Stimulated activated CD8-positive, alpha-beta memory T cell treated with anti-CD3 and anti-CD28 coated beads, Interleukin-2, amount 100 ng/mL, for 1 hour (primary cell): ENCODE measurements at places on chromosomes 16 and 17.

GRCh38 chr17:57113011-57113410 lies 28.0 kb downstream of the AKAP1 start:
- no peak for DNase-seq

DNA sequence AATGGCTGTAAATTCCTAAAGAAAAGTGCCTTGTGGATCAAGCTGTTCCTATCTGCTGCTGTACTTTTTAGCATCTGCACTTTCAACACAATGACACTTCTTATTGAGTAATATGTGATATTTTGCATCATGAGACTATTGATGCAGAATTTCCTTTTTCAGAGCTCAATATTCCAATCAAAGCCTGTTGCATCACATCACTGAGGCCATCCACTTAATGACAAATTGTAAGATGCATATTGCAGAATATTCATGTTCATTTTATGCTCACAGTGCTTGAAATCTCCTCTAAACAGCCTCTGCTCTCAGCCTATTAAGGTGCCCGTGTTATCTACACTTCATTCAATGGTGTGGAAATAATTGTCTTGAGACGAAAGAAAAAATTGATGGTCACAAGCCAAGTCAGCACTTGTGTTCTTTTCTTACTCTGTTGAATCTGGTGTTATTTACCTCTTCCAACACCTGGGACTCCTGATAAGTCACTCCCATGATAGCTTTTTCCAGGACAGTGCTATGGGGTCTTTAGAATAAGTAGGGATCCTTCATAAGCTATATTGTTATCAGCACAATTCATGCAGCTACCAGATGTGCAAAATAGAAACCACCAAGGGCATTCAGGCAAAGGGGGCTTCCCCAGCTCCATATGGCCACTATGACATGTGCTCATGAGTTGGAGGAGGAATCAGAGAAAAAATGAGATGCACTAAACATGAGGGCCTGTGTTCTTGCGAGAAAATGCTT lies 9.3 kb upstream of the SKAP1 start:
- DNase-seq, result no peak

DNA sequence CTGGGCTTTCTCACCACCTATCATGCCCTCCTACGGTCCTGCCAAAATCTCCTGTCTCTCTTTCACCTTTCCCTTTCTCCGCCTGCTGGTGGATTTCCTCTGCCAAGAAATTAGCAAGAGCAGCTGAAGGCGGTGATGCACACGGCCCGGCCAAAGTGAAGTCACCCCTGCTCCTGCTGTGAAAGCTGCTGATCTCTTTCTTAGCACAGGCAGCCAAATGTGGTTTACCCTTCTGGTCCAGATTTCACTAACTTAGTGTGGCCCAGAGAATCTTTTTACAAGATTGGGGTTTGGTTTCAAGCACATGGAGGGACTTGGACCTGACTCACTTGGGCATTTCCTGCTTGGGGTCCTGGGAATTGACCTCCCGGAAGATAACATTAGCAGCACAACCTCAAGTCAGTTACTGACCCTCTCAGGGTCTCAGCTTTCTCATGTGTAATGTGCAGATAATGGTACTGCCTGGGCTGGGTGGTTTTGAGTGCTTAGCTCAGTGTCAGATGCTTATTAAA lies 155.7 kb downstream of the SOCS1 start:
- no peak for DNase-seq

DNA sequence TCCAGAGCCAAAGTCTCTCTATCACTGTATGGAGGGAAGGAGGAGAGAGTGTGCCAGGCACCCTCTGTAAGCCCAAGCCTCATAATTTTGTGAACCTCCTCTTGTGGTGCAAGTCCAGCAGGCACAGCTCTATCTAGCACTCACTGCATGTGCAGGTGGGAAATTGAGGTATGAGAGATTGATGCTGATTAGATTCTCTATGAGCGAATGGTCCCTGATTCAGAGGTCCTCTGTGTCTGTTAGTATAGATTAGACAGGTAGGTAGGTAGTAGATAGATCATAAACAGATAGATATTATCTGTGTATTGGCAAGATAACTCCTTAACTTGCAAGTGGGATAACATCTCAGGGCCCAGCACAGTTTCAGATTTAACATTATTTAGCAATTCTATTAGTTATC lies 209.5 kb downstream of the CNTNAP4 start:
- DNase-seq, result no peak

- DNase-seq, result no peak
Measured at GRCh38 chr16:20969386-20969785, 68.8 kb downstream of the LYRM1 start.

DNA sequence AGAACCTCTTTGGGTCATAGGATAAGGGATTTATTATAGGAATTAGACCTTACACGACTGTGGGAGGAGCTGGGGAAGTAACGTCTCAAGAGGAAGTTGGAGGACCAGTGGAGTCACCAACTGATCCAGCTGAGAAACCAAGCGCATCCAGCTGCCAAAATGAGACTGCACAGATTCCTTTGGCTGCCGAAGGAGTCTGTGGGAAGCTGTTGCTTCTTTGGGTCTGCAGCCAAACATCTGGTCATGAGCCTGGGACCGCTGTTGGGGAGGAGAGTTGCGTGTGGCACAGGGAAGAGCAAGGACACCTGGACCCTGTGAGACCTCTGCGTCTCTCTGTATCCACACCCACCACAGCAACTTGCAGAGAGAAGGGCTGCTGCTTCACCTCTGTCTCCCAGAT lies 2.4 kb upstream of the NACA2 start:
- no peak for DNase-seq

DNA sequence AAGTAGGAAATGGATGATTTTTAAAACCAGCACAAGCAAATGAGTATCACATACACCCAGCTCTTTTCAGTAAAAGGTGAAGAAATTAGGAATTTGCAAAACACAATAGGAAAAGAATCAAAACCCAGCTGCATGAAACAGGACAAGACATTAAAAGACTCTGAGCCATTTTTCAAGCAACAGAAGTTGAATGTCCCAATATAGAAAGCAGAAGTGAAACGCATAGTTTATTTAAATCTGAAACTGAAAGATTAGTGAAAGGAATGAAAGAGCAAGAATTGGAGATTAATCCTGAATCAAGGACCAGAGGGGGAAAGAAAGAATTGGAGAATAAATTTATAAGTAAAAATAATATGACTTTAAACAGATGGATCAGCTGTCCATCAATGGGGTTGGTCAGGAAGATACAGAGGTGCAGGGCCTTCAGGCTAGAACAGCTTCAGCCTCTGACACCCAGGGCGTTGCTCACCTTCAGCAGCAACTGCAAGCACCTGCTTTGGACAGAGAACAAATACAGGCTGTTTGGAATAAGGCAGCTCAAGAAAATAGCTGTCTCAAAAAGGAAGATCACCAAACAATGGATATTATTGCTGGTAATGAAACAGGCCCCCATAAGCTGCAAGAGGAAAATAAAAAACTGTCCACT lies 3.9 kb upstream of the ARHGAP17 start:
- no peak for DNase-seq

GRCh38 chr16:23587726-23588125 lies 8.4 kb downstream of the NDUFAB1 start:
- no peak for DNase-seq

DNA sequence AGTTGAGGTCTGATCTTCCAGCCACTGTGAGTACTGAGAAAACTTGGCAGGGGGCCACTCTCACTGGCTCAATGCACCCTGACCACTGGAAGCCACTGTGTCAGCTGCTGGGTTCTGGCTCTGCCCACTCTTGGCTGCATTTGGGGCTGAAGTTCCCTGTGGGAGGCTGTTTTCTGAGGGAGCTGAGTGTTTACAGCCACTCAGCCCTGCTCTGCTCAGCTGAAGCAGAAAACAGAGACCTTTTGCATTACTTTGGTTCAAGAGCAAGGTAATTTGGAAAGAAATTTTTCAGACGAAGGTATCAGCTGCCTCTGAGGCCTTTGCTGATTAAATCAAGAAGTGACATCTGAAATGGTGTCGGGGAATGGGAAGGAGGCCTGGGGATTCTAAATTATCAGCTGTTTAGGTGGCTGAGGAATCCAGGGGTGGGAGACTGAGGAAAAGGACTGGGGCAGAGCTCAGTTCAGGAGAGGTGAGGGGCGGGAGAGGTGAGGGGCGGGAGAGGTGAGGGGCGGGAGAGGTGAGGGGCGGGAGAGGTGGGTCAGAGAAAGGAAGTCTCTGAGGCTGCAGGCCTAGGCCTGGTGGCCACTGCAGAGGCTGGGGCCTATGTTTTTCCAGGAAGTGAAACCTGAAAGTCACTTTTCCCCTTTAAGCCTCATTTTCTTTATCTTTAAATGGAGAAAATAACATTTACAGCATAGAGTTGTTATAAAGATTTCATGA lies at the start of gene ACSM5:
Gene ACSM5, plus strand, starts transcription at position 137 of the 723 bp plus-strand sequence. CDS start 1,951 bp downstream, outside the sequence.
- DNase-seq, result no peak

DNA sequence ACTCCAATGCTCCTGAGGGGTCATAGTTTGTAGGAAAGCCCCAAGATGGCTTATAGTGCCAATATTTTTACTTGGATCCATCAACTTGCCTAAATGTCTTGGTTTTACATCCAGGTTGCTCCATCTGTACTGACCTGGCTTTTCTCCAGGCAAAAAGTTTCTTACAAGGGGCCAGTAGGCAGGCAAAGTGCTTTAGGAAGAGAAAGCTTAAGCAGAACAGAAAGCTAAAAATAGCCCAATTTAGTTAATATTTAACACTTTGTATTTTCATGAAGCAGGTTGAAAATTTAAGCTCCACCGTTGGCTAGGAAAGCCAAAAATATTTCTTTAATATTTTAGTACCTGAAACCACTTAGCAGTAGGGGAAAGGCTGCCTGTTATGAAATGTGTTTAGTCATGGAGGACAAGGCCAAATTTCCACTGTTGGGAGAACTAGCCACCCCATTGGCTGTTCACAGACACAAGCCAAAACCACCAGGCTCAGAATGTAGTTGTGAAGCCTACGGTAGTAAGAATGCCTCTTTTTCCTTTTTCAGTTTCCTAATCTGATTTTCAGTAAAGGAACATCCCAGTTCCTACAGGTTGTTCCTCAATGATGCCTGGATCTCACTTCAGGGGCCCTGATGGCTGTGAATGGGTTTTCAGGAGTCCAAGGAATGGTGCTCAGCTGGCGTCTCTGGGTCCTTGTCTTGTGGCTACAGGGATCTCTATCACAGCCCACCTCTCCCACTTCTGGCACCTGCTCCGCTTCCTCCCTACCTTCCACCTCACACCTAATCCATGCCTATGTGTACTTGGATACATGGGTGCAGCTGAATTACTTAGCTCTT lies 324.8 kb downstream of the PMP22 start:
- no peak for DNase-seq

- DNase-seq, result no peak
Measured at GRCh38 chr16:68362262-68362913, 51.6 kb downstream of the PRMT7 start.

DNA sequence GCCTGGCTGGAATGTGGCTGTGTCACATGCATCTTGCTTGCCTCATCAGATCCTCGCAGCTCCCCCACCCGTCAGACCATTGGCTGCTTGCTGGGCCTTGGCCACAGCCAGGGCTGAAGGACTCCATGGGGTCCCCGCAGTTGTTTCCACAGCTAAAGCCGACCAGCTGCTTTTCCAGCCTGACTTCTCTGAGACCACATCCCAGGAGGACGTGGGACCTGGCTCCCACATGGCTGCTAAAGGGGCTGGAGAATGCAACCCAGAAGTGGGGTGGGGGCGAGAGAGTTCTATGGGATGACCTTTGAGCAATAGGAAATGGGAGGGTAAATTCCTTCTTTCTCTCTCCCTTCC lies 193.8 kb downstream of the RAB11FIP4 start:
- no peak for DNase-seq

DNA sequence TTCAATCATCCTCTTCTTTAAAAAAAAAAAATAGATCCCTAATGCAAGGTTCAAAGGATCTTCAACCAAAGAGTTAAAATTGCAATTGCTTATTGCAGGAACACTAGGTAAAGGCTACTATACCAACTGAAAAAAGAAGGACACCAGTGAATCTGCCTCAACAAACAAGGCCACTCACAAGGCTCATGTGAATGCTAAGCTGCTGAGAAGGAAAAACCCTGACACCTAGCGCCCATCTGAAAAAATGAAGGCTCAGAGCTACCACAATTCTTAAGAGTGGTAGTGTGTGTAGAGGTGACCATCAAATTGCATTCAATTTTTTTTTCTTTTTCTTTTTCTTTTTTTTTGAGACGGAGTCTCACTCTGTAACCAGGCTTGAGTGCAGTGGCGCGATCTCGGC lies 201.6 kb upstream of the C17orf78 start:
- DNase-seq, result no peak

GRCh38 chr16:31700200-31700529 lies 172.5 kb downstream of the AHSP start:
- DNase-seq, result no peak

- DNase-seq, result no peak
Measured at GRCh38 chr17:50365165-50365564, 7.8 kb downstream of the MRPL27 start.

DNA sequence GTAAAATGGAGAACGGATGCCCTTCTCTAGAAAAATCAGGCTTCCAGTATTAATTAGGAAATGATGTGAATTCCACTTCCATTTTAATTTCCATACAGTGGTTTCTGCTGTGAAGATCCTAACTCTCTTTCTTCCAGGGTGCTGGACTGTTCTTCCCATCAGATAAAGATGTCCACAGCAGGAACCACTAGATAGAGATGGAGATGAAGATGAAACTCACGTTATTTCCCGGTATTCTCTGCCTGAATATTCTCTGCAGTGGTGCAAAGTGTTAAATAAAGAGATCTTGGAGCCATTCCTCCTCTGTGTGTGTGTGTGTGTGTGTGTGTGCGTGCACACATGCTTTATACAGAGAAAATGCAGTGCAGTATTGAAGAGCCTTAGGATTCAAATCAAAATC lies 727.5 kb downstream of the KCNJ2 start:
- no peak for DNase-seq

DNA sequence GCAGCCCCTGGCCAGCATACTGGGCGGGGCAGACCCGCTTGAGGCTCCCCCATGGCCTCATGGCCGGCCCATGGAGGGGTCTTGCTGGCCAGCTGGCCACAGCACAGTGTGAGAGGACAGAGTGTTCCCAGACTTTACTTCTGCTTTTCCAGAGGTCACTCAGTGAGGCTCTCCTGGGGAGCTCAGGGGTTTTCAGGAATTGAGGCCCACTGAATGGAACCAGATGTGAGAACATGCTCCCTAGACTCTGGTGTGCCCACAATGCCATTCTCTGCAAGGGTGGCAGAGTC lies 21.2 kb downstream of the ATP6V0D1 start:
- no peak for DNase-seq

- DNase-seq, result no peak
Measured at GRCh38 chr17:82049521-82049971, 2.1 kb downstream of the RFNG start.

DNA sequence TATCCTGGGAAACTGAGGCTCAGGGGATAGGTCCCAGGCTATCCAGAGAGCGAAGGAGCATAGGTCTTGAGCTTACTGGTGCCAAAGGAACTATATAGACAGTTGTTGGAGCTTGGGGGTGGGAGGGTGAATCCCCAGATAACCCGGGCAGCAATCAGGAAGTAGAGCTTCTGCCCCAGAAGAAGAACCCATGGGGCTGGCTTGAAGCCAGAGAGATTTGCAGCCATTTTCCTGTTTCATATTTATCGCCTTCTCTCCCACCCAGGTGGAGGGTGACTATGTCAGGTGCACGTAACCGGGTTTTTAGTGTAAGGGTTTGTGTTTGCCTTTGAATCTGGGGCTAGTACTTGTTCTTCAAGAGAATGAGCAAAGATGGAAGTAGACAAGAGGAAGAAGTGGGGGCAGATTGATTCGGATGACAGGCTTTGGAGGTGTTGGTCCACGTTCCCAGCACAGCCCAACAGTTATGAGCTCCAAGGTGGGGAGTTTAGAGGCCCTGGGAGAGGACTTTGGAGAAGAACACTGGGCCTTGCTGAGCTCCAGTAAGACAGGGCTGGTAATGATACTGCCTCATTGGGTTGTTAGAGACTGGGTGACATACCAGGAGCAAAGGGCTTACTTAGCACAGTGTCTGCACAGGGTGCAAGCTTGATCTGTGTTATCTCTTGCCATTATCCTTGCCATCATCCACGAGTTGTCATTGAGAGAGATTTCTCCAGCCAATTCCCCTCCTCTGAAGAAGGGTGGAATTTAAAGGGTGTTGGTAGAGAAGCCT lies 145.6 kb downstream of the CCDC182 start:
- no peak for DNase-seq
